ENCODE measurements at places on chromosomes 2 and 18.

DNA sequence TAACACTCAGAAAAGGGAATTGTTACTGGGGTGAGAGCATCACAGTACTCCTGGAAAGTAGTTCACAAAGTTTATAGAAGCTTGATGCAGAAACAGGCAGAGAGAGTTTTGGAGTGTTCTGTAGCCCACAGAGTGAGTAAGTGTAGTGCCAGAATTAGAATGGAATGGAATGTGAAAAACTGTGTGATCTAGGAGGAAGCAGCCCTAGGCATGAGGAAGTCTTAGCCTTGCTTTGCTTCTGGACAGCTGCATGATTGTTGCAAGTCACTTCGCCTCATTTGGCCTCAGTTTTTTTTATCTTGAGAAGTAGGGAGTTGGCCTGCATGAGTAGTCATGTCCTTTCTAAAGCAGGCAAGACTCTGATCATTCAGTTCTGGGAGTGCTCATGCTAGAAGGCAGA lies 10.9 kb downstream of the SERPINB12 start:
- peak; percentile 93 for ATAC-seq

DNA sequence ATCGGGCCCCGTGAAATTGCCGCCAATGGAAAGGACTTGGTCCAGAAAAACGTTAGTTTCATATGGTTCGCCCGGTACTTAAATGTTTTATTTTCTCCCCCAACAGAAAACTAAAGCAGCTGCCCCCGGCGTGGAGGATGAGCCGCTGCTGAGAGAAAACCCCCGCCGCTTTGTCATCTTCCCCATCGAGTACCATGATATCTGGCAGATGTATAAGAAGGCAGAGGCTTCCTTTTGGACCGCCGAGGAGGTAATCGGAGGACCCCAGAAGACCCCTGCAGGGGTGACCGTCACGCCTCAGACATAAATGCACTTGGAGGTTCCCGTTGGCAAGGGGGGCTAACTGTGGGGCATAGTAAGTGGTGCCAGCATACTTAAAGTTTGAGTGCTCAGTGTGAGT lies 742 bp downstream of the RRM2 start:
- ATAC-seq = no peak

- peak; percentile 93 for ATAC-seq
These were observed 3.1 kb upstream of the KYNU start for GRCh38 chr2:142874293-142874814.

DNA sequence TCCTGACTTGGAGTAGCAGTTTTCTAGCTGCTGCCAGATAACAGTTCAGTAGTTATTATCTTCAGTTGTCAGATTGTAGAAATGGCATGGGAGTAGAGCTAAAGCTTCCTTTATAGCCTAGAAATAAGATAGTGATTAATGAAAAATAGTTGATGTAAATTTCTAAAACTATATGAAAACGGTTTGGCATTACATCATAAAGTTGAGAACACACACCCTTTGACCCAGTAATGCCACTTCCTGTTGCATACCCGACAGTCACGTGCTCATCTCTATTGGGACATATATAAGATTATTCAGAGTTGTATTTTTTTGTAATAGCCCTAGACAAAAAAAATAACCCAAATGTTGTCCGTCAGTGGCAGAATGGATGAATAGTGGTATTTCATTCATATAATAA lies 39.4 kb upstream of the ASB1 start:
- ATAC-seq = no peak

Data from esophagus mucosa (tissue), 1 donor.